ENCODE measurements at places on chromosomes 6 and 20. TPM values are rescaled to one million over a fixed set of nuclear protein-coding genes. Genes with fewer than 3 reads are reported as not detected.

GRCh38 chr6:87054143-87054833 lies 40.6 kb downstream of the CGA start:
- DNase-seq, result no peak

Gene BACH2
- total RNA-seq, result 7.0 TPM

GRCh38 chr6:169221264-169221663 lies 32.4 kb downstream of the THBS2 start:
- DNase-seq, result no peak

Gene SPACA1
- total RNA-seq, result not detected

DNA sequence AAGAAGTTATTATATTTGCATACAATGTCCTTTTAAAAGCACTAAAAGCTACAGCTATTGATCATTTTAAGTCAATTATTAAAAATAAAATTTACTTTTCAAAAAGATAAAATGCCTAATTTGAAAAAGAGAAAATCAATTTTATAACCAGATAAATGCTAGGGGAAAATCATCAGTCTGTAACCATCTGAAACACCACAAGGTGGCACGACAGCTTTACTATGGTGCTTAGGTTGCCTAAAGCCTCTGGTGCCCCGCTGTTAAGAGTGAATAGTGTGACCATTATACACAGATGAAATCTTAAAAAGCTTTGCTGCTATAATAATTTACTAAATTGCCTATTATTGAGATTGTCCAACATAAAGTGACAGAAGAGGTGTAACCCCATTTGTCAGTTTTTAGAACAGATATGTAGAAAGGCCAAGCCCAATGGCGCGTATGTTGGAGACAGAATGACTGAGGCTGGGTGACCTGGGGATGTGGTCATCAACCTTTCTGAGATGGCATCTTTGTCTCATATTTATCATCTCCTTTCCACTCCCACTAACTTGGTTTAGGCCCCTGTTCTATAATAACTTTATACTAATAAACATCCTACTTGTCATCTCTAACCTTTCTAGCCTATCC lies 100.8 kb downstream of the MOXD1 start:
- DNase-seq, result peak; percentile 66

DNA sequence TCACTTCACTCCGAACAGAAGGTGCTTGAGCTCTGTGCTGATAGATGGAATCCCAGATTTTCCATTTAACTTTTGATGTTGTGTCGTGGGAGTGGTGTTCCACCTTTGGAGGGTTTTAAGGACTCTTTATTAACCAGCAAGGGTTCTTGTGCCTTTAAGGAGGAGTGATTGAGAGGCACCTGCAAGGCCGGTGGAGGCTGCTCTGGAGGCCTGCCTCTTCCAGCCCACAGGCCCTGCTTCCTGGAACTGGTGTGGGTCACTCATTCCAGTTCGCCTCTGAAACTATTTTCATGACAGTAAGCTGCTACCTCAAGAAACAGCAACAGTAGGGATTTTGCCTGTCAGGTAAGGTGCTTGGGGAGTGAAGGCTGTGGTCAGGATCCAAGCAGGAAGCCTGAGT lies 58.8 kb upstream of the APCDD1L start:
- no peak for DNase-seq

GRCh38 chr6:36028088-36028876 lies 674 bp downstream of the MAPK14 start:
- peak; percentile 26 for DNase-seq

DNA sequence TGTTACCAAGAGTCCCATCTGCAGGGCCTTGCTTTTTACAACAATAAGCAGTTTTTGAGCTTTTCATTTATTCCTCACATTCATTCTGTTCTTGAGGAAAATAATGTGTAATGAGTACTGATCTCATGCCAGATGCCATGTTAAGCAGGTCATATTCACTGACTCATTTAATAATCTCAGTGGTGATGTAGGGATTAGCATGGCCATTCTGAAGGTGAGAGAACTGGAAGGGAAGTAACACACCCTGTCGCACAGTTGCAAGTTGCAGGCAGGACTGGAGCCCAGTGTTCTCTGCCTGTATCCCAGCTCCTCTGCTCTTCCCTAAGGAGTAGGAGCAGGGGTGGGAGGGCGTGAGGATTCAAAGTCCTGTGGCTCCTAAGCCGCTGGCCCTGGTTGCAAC lies 5.6 kb downstream of the PCIF1 start:
- DNase-seq, result no peak
